Activated T-cell treated with anti-CD3 and anti-CD28 coated beads for 4 hours (primary cell): ENCODE measurements at places on chromosomes 1 and 21.

- DNase-seq, result no peak
These were observed 119.2 kb upstream of the SPATA6 start for GRCh38 chr1:48591181-48591580.

DNA sequence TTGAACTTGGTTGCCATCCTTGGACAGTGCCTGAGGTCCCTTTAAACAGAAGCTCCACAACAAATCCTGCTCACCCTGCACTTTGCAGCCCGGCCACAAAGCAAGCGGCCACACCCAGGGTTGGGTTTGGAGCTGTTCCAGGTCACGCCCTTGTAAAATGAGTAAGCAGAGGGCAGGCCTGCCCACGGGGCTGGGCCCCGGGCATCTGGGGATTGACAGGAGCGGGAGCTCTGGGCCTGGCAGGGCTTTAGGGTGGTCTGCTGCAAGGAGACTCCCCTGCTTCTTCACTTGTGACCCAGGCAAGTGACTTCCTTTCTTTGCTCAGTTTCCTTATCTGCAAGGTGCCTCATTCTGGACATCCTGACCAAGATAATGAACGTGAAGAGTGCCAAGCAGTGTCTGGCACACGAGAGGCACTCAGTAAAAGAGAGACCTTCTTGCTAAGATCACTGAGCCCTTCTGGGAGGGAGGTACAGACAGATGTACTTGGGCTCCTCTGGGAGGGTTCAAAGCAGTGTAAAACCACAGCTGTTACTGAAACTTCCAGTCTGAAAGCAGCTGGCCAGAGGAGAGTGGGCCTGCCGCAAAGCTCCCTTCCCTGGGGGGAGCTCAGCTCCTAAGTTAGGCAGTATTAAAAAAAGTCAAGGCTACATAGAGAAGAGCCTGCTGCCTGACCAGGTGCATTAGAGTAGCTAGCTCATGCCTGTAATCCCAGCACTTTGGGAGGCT lies 2.6 kb downstream of the E2F2 start:
- DNase-seq, result peak; percentile 57

GRCh38 chr1:22053017-22053860 lies 730 bp downstream of the CDC42 start:
- no peak for DNase-seq

GRCh38 chr1:244851546-244852231 lies 12.7 kb downstream of the HNRNPU start:
- no peak for DNase-seq
